Activated T-cell treated with anti-CD3 and anti-CD28 coated beads, Interleukin-2, amount 50 U/mL, for 72 hours (primary cell): ENCODE measurements at places on chromosomes 16 and 17. TPM values are rescaled to one million over a fixed set of nuclear protein-coding genes. Genes with fewer than 3 reads are reported as not detected.
A peak's percentile ranks its signal among the peaks of the same experiment; 100 is the strongest.

The MYCBPAP gene
- 24.3 TPM for total RNA-seq

The KRTAP16-1 gene
- total RNA-seq, result not detected

The CDRT4 gene
- total RNA-seq, result 12.8 TPM

The PRSS27 gene
- 8.8 TPM for total RNA-seq

DNA sequence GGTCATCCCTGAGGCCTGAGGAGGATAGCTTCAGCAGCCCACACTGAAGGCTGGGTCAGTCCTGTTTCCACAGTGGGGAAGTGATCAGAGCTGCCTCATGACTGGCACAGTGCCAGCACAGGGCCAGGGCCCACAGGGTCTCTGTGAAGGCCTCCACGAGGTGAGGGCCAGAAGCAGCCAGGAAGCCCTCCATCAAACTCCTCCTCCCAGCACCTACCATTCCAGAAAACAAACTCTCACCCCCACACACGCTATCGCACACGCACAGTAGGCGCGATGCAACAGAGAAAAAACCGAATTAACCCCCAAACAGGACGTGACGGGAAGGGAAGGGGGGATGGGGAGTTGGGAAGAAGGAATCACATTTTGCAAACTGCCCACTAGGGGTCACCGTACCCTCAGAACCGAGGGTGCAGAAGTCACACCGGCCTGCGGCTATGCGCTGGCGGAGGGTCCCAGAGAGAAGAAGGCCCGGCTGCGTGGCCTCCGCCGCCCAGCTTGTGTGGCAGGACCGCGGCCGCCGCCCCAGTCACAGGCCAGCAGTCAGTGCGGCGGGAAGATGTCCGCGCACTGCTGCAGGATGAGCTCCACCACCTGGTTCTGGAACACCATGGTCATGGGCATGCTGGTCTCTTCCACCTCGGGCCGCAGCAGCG lies 37.6 kb downstream of the ARHGAP27 start:
- H3K4me3 ChIP-seq, result no peak overlapping the region
- peaks cover 5% of the 10 kb centered on the region for H3K36me3 ChIP-seq
- peak; percentile 26 for DNase-seq
- no peak overlapping the region for H3K27ac ChIP-seq
- peaks cover 8% of the 10 kb centered on the region for H3K4me1 ChIP-seq

- no peaks in the 10 kb centered on the region for H3K27me3 ChIP-seq
- H3K27ac ChIP-seq, result no peak overlapping the region
- no peak overlapping the region for H3K4me3 ChIP-seq
- H3K36me3 ChIP-seq, result no peaks in the 10 kb centered on the region
- DNase-seq, result no peak
- H3K4me1 ChIP-seq, result no peaks in the 10 kb centered on the region
Observed at GRCh38 chr17:17518951-17519350, 22.8 kb upstream of the RASD1 start.

GRCh38 chr17:37233036-37233435 lies 142.7 kb upstream of the C17orf78 start:
- H3K4me3 ChIP-seq, result no peak overlapping the region
- H3K4me1 ChIP-seq, result no peaks in the 10 kb centered on the region
- H3K27me3 ChIP-seq, result no peaks in the 10 kb centered on the region
- H3K36me3 ChIP-seq, result peaks cover 3% of the 10 kb centered on the region
- H3K27ac ChIP-seq, result no peak overlapping the region

DNA sequence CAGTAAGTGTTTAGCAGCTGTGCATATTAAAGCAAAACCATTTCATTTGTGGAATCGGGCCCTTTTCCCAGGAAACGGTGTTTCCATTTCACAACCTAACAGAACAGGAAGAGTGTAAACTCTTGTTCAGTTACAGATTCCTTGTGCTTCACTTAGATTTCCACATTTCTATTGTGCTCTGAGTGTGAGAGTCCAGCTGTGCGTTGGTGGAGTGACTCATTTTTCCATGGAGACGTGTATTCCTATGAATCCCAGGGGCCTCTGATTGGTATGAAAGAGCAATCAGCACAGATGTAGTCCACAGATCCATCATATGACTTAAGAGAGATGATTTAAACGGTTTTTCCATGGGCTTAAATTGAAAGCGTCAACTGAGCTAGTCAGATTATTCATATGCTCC lies 13.3 kb upstream of the CAVIN1 start:
- H3K4me3 ChIP-seq, result no peak overlapping the region
- no peak overlapping the region for H3K27ac ChIP-seq
- peaks cover 16% of the 10 kb centered on the region for H3K27me3 ChIP-seq
- H3K4me1 ChIP-seq, result peaks cover 2% of the 10 kb centered on the region
- no peaks in the 10 kb centered on the region for H3K36me3 ChIP-seq

GRCh38 chr17:78314683-78315354 lies 45.1 kb downstream of the SOCS3 start:
- peak overlapping the region; percentile 63 for H3K4me3 ChIP-seq
- no peaks in the 10 kb centered on the region for H3K27me3 ChIP-seq
- peaks cover 48% of the 10 kb centered on the region for H3K4me1 ChIP-seq
- peak; percentile 23 for DNase-seq
- H3K36me3 ChIP-seq, result no peaks in the 10 kb centered on the region

DNA sequence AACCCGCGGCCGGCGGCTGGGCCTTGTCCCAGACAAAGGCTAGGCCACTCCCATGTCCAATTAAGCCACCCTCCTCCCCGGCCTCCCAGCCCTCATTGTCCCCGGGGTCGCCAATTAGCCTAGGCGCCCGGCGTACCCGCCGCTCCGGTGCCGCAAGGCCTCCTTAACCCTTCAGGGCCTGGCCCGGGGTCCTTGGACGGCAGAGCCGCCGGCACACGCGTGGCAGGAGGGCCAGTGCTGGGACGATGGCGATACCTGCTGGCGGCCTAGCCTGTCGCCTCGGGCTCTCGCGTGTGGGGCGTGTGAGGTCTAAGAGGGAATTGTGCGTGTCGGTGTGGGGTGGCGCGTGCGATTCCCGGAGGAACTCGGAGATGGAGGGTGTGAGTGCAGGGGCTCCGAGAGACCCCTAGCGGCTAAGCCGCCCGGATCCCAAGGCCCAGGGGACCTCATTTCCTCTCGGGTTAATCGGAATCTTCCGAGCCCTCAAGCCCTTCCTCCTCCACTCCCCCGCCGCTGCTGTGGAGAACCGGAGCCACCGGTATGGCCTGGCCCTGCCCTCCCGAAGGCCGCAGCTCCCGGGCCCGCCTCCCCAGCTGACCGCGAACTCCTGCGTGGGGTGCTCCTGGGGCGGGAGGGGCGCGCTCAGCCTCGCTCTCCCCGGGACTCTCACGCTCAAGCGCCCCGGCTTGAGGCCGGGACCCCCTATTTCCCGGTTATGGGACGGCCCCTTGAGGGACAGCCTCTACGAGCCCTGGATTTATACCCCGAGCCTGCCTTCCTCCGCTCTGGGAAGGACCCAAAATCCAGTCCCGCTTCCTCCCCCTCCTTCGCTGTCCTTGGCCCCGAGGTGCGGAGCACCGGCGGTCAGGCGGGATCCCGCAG lies 11.9 kb downstream of the TBX2 start:
- H3K27ac ChIP-seq, result no peak overlapping the region
- H3K4me1 ChIP-seq, result peaks cover 22% of the 10 kb centered on the region
- H3K4me3 ChIP-seq, result peak overlapping the region; percentile 84
- H3K27me3 ChIP-seq, result peaks cover 36% of the 10 kb centered on the region
- no peaks in the 10 kb centered on the region for H3K36me3 ChIP-seq

DNA sequence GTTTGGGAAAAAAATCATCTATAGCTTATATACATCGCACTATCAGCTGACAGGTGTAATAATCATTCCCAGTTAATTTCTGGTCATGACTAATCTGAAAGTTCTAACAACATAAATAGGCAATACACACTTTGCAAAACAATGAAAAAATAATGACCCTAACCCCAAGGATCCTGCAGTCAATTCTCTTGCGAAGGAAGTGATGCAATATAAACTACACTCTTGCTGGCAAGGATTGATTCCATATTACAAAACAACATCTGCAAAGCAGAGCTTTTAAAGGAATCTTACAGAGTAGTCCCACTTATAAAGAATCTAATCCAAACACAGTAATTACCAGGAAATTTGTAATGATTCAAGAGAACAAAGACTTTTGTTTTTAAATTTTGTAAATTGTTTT lies 73.4 kb downstream of the MYO1D start:
- H3K27ac ChIP-seq, result no peak overlapping the region
- no peak overlapping the region for H3K4me3 ChIP-seq
- peaks cover 10% of the 10 kb centered on the region for H3K27me3 ChIP-seq
- H3K36me3 ChIP-seq, result no peaks in the 10 kb centered on the region
- no peak for DNase-seq

DNA sequence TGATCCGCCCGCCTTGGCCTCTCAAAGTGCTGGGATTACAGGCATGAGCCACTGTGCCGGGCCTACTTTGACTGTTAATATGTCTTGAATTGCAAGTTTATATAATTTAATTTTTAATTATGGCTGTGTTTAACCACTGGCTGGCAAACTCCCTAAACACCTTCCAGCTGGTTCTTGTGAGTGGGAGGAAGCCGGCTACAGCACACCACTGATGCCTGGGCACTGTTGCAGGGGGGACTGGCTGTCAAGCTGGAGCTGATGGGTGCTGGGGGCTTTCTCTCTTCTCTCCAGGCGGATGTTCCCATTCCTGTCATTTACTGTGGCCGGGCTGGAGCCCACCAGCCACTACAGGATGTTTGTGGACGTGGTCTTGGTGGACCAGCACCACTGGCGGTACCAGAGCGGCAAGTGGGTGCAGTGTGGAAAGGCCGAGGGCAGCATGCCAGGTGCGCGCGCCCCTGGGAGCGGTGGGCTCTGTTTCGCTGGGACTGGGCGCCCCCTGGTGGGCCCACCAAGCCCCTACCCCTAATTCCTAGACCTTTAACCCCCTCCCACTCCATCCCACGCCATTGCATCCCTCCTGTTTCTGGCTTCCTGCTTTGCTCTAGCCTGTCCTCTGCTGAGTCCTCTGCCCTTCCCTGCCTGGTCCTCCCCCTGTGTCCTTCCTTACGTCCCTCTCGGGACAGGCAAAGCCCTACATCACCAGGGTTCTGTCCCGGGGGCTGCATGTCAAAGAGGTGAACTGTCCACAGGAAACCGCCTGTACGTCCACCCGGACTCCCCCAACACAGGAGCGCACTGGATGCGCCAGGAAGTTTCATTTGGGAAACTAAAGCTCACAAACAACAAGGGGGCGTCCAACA lies 9.5 kb downstream of the TBX21 start:
- H3K27ac ChIP-seq, result no peak overlapping the region
- peaks cover 26% of the 10 kb centered on the region for H3K36me3 ChIP-seq
- H3K4me1 ChIP-seq, result peaks cover 45% of the 10 kb centered on the region
- H3K4me3 ChIP-seq, result peak overlapping the region; percentile 42
- DNase-seq, result peak; percentile 60

DNA sequence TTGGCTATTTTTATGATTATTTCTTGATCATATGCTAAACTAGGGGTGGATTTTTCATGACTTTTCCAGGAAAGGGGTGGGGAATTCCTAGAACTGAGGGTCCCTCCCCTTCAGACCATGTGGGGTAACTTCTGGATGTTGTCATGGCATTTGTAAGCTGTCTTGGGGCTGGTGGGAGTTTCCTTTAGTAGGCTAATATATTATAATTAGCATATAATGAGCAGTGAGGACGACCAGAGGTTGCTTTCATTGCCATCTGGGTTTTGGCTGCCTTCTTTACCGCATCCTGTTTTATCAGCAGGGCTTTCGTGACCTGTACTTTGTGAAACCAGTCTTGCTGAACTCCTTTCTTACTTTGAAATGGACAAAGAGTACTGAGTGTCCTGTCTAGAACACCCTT lies 40.4 kb upstream of the ABCA5 start:
- no peaks in the 10 kb centered on the region for H3K4me1 ChIP-seq
- DNase-seq, result no peak
- H3K27me3 ChIP-seq, result no peaks in the 10 kb centered on the region
- H3K27ac ChIP-seq, result peak overlapping the region; percentile 23
- no peaks in the 10 kb centered on the region for H3K36me3 ChIP-seq

GRCh38 chr17:1377334-1377733 lies 22.7 kb downstream of the YWHAE start:
- peak overlapping the region; percentile 83 for H3K27ac ChIP-seq
- H3K4me1 ChIP-seq, result peaks cover 96% of the 10 kb centered on the region
- peak overlapping the region; percentile 74 for H3K4me3 ChIP-seq
- DNase-seq, result no peak

- no peaks in the 10 kb centered on the region for H3K36me3 ChIP-seq
- no peak overlapping the region for H3K4me3 ChIP-seq
- H3K4me1 ChIP-seq, result peaks cover 8% of the 10 kb centered on the region
- no peak overlapping the region for H3K27ac ChIP-seq
Observed at GRCh38 chr17:44549686-44550085, 7.6 kb upstream of the FZD2 start.

DNA sequence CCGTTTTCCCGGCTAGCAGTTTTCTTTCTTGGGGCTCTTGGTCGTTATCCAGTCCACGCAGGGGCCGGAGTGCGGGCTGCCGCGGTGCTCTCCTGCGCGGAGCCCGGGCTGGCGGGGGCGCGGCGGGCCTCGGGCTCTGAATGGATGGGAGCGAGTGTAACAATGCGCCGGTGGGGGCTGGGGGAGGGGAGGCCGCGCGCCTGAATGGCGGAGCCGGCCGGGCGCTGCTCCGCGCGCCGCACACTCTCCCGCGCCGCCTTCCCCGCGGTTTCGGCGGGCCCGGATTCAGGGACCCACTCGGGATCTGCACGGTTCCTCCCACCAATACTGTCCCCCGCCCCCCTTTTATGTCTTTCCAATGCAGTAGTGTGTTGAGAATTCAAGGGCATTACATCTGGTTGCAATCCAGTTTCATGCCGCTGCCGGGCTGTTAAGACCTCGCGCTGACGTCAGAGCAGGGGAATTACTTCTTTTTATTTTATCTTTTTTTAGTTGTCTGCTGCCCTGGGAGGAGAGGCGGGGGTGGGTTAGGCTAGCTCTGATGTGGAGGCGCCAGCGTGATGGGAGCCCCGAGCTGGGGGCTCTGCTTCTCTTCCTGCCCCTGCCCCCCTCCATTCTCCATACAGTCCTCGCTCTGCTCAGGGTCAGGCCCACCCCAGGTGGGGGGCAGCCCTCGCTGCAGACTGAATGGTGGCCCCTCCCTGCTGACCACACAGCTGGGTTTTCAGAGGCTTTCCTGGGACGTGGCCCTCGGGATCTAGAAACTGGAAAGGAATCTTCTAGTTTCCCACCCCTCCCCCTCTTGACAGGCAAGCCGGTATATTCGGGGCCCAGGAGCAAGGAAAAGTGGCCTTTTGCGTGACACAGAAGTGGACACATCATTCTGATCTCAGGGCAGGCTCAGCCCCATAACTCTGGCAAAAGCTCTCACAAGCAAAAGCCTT lies 1.8 kb downstream of the RAI1 start:
- H3K4me3 ChIP-seq, result peak overlapping the region; percentile 91
- H3K4me1 ChIP-seq, result peaks cover 33% of the 10 kb centered on the region
- H3K27me3 ChIP-seq, result no peaks in the 10 kb centered on the region
- H3K36me3 ChIP-seq, result peaks cover 1% of the 10 kb centered on the region
- peak; percentile 69 for DNase-seq
